ENCODE measurements at places on chromosomes 12 and 14.
A peak's percentile ranks its signal among the peaks of the same experiment; 100 is the strongest.

DNA sequence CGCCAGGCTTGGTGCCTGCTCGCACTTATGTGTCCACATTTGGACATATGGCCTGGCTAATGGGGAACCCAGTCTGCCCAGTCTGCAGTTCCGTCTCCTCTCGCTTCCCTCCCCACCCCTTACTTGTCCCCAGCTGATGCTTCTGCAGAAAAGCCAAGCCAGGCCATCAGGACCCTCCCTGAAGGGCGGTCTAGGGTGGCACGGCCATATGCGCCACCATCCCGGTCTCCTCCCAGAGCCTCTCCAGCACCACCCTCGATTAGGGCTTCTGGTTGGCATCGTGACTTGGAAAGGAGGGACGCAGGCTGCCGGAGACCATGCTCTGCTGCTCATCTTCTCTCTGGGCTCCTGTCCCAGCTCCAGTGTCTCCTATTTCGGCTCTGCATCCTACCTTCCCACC, 54.6 kb downstream of the CALM1 start:
- DNase-seq, result no peak

GRCh38 chr12:99658671-99659349, 11.3 kb downstream of the GARIN6 start:
- no peak for DNase-seq

DNA sequence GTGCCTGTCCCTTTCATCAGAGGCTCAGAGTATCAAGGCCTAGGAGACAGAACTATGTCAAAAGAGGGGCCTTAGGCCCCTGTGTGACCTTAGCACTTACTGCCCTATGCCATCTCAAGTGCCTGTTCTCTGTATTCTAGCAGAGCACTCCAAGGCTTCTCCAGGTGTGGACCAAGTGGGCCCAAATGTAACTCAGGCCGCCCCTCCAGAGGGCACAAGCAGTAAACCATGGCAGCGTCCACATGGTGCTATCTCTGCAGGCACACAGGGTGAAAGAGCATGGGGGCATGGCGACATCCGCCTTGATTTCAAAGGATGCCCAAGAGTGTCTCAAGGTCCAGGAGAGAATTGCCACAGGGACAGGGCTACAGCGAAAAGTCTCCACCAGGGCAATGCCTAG, 628.7 kb downstream of the RPS29 start:
- no peak for DNase-seq

GRCh38 chr14:38001501-38001900, 206.2 kb upstream of the SSTR1 start:
- DNase-seq, result no peak

DNA sequence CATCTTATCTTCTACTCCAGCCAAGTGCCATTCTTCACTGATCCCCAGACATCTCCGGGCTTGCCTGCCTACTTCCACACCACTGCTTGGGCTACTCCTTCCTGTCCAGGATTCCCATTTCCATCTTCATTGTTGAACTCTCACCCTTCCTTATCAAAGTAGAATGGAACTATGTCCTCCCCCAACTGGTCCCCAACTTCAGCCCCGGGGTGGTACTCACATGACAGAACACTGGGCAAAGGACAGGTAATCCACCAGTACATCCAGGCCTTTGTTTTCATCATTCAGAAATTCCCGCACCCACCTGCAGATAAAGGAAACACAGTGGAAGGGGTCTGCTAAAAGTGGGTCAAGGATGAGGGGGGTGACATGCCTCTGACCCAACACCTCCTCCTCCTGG, 38.4 kb downstream of the PRPF40B start:
- no peak for DNase-seq

- DNase-seq, result peak; percentile 9
Measured at GRCh38 chr12:124388679-124389137, 93.8 kb downstream of the RFLNA start.

GRCh38 chr14:101207897-101208296, 304.4 kb upstream of the RTL1 start:
- no peak for DNase-seq

- no peak for DNase-seq
Measured at GRCh38 chr12:68733661-68734071, 12.3 kb upstream of the SLC35E3 start.

DNA sequence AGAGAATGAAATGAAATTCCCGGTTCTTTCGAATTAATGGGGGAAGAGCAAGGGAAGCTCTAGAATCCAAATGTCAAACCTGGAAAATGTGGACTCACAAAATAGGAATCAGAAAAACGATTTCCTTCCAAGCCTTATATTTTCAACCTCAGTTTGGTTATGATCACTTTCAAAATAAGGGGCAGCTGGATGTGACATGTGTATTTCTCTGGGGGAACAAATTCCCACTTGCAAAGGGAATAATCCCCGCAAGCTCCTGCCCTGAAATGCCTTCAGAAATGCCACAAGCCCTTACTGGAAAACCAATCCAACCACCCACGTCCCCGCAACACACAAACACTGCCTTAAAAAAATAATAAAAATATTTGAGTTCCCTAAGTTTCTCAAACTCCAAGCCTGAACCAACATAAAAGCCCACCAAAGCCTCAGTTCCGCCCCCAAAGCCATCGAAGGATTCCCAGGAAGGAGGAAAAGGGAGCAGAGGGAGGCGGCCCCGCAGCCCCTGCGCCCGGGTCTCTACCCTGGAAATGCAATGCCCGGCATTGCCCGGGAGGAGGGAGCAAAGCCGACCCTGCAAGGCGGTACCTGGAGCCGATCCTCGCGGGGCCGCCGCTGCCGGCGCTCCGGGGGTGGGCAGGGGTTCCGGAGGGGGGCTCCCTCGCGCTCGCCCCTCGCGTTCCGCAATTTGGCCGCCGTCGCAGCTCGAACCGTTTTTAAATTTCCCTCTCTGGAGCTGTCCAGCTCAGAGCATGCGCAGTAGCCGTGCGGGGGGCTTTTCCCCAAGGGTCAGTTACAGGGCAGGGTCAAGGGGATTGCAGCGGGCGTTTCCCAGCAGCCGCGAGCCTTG, at the start of gene FOXN4:
FOXN4 (minus strand) TSS at position 751 of the 847 bp plus-strand sequence. CDS start 963 bp downstream, outside the sequence.
- no peak for DNase-seq

- DNase-seq, result no peak
Measured at GRCh38 chr12:65925626-65926025, 101.3 kb downstream of the HMGA2 start.

GRCh38 chr14:50813544-50813863, 17.5 kb downstream of the NIN start:
- no peak for DNase-seq

DNA sequence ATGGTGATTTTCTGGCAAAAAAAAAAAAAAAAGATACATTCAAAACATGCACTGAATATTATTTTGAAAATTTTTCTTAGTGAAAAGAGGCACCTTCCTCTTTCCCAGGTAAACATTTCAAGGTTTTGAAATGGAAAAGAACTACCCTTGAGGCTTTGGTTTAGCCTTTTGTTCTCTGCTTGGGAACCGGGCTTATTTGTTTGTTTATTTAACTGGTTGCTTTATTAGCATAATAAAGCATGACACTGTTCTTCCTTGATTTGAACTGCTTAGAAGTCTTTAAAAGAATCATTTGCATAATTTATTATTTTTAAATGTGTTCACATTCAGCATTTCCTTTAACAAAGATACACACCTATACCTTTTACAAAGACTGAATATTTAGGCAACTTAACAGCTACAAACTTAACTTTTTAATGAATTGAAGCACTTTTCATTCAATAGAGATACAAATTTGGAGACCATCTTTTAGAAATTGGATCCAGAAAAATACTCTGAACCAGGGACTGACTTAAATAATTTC, 174.5 kb downstream of the FBXL14 start:
- no peak for DNase-seq

DNA sequence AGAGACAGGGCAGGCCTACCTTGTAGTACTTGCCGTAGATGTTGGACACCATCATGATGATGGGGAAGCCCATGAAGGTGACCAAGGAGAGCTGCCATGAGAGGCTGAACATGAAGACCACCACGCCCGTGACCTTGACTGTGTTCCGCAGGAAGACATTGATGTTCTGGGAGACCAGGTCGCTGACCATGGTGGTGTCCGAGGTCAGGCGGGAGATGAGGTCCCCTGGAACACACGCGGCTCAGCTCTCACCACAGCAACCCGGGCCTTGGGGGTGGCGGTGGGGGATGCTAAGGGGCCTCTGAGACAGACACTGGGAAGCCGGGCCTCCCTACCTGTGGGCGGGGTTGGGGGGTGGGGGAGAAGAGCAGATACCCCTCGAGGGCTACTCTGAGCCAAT, 17.7 kb downstream of the ABCB9 start:
- no peak for DNase-seq

DNA sequence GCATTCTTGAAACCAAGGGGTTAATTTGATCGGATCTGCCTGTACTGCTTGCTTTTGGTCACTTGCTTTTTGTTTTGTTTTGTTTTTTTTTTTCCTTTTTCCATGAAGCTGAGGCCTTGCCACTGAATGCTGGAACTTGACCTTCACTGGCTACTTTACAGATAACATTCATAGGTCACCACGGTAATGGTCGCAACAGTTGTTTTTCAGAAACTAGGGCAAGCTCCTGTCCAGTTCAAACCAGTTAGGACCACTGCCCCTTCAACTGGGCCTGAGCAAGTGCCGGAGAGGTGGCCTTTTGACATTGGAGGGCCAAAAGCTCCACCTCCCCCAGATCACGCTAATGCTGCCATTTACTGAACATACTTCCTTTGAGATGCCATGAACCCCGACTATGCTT, 147.6 kb downstream of the FOXN3 start:
- DNase-seq, result no peak

Data from stimulated activated CD8-positive, alpha-beta memory T cell treated with anti-CD3 and anti-CD28 coated beads, Interleukin-7, amount 100 ng/mL, for 4 hours (primary cell).